Adipocyte (in vitro differentiated cells): ENCODE measurements at places on chromosomes 12 and 14.

GRCh38 chr12:57044889-57045288, 5.0 kb downstream of the MYO1A start:
- DNase-seq, result no peak

DNA sequence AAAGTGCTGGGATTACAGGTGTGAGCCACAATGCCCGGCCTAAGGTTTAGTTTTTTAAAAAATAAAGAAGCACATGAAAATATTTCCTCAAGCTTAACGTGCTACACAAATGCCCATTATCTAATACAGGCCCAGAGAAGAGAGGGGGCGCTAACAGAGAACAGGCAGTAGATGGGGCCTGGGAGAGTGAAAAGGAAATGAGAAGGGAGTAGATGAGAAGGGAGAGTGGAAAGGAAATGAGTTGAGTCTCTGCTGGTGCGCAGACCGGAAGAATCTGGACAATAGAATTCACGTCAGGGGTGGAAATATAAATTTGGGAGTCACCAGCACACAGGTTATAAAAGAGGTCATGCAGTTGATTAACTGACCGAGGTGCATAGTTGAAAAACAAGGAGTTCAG, 10.7 kb downstream of the PXN start:
- DNase-seq, result no peak

- DNase-seq, result peak; percentile 58
Measured at GRCh38 chr14:102775855-102776760, 1.1 kb upstream of the TRAF3 start.

- peak; percentile 79 for DNase-seq
Measured at GRCh38 chr12:64099397-64099796, 122.7 kb downstream of the KICS2 start.

DNA sequence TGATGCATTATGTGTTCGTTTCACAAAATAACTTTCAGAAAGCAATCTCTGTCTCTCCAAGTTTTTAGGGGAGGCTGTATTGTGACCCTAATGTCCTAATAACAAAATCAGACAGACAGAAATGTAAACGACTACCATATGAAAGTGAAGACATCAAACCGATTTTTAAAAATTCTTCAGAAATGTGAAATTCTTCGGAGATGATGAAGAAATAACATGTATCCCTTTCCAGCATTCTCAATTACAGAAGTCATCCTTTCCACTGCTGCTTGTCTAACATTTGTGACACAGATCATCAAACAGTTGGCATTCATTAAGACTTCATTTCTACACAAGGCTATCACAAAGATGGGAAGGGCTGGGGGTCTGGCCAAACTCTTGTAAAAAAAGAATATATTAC, 41.0 kb downstream of the DMAC2L start:
- DNase-seq, result peak; percentile 21
